Heart right ventricle (tissue), 16 donors: ENCODE measurements at places on chromosomes 4 and X. TPM values are rescaled to one million over a fixed set of nuclear protein-coding genes. Genes with fewer than 3 reads are reported as not detected.

The NLGN4X gene
- polyA plus RNA-seq, result 0.37 TPM

The ALAS2 gene
- 0.04 TPM for polyA plus RNA-seq

The GDPD2 gene
- not detected for polyA plus RNA-seq

The CPZ gene
- polyA plus RNA-seq, result 0.70 TPM

The RPS6KA6 gene
- polyA plus RNA-seq, result 0.04 TPM

The RBMXL3 gene
- polyA plus RNA-seq, result not detected

The PDGFC gene
- polyA plus RNA-seq, result 2.1 TPM

The TBX22 gene
- 0.03 TPM for polyA plus RNA-seq

The SRPX gene
- polyA plus RNA-seq, result 204 TPM

The TAF7L gene
- polyA plus RNA-seq, result not detected

The RAB28 gene
- polyA plus RNA-seq, result 18.9 TPM

The IL15 gene
- polyA plus RNA-seq, result 1.6 TPM

The BEX1 gene
- polyA plus RNA-seq, result 3.7 TPM

The USP46 gene
- 10.9 TPM for polyA plus RNA-seq

The SMS gene
- polyA plus RNA-seq, result 22.3 TPM

The CXCL10 gene
- 0.22 TPM for polyA plus RNA-seq

The TLR1 gene
- 0.80 TPM for polyA plus RNA-seq

The COL4A5 gene
- 12.7 TPM for polyA plus RNA-seq

The RAB40A gene
- polyA plus RNA-seq, result 0.04 TPM

The YIPF7 gene
- 2.4 TPM for polyA plus RNA-seq

The PDE6B gene
- polyA plus RNA-seq, result 2.0 TPM

The BEND2 gene
- not detected for polyA plus RNA-seq

The GABRA4 gene
- polyA plus RNA-seq, result 2.4 TPM

The LONRF3 gene
- 0.65 TPM for polyA plus RNA-seq

The IGSF1 gene
- polyA plus RNA-seq, result 0.51 TPM

The ANXA3 gene
- polyA plus RNA-seq, result 181 TPM

The NDNF gene
- polyA plus RNA-seq, result 4.6 TPM

The SPIN2A gene
- polyA plus RNA-seq, result 0.13 TPM

The XG gene
- polyA plus RNA-seq, result 0.29 TPM

The ADH4 gene
- polyA plus RNA-seq, result 0.04 TPM

The NUDT10 gene
- polyA plus RNA-seq, result 0.80 TPM

The DGKK gene
- not detected for polyA plus RNA-seq

The ACOX3 gene
- 18.5 TPM for polyA plus RNA-seq

The CYBB gene
- polyA plus RNA-seq, result 1.9 TPM

The CT55 gene
- polyA plus RNA-seq, result not detected

The MAGED4 gene
- 1.3 TPM for polyA plus RNA-seq

The IL1RAPL1 gene
- 0.13 TPM for polyA plus RNA-seq

The NUP62CL gene
- 0.55 TPM for polyA plus RNA-seq

The CDKL2 gene
- polyA plus RNA-seq, result not detected

The GATA1 gene
- not detected for polyA plus RNA-seq

The SOWAHB gene
- polyA plus RNA-seq, result not detected

The CORIN gene
- 69.9 TPM for polyA plus RNA-seq

The OGT gene
- 16.1 TPM for polyA plus RNA-seq

The PCSK1N gene
- polyA plus RNA-seq, result 0.03 TPM
